ENCODE measurements at places on chromosomes 7 and 10.

- H3K4me3 ChIP-seq, result no peak overlapping the region
- no peak for DNase-seq
- no peak overlapping the region for H3K27ac ChIP-seq
- H3K27me3 ChIP-seq, result no peaks in the 10 kb centered on the region
These were observed 62.7 kb downstream of the USP6NL start for GRCh38 chr10:11548768-11549099.

- no peaks in the 10 kb centered on the region for H3K36me3 ChIP-seq
- H3K27me3 ChIP-seq, result no peaks in the 10 kb centered on the region
- no peak overlapping the region for H3K27ac ChIP-seq
- no peak overlapping the region for H3K4me3 ChIP-seq
These were observed 69.2 kb downstream of the CNTNAP2 start for GRCh38 chr7:146185844-146186243.

GRCh38 chr10:128050936-128051335 lies 75.3 kb downstream of the MKI67 start:
- H3K27me3 ChIP-seq, result no peaks in the 10 kb centered on the region
- peaks cover 27% of the 10 kb centered on the region for H3K36me3 ChIP-seq
- H3K27ac ChIP-seq, result no peak overlapping the region
- DNase-seq, result no peak
- peaks cover 28% of the 10 kb centered on the region for H3K4me1 ChIP-seq

- H3K36me3 ChIP-seq, result no peaks in the 10 kb centered on the region
- no peak overlapping the region for H3K4me3 ChIP-seq
- no peaks in the 10 kb centered on the region for H3K4me1 ChIP-seq
- H3K27me3 ChIP-seq, result no peaks in the 10 kb centered on the region
- no peak overlapping the region for H3K27ac ChIP-seq
These were observed 41.0 kb upstream of the C10orf120 start for GRCh38 chr10:122740640-122741039.

GRCh38 chr7:152601305-152601798 lies 74.6 kb downstream of the XRCC2 start:
- no peaks in the 10 kb centered on the region for H3K27me3 ChIP-seq
- H3K27ac ChIP-seq, result no peak overlapping the region
- H3K4me1 ChIP-seq, result no peaks in the 10 kb centered on the region

GRCh38 chr7:141748396-141748795 lies 10.2 kb downstream of the SSBP1 start:
- no peak for DNase-seq
- no peaks in the 10 kb centered on the region for H3K27me3 ChIP-seq
- peaks cover 83% of the 10 kb centered on the region for H3K36me3 ChIP-seq
- H3K4me1 ChIP-seq, result no peaks in the 10 kb centered on the region

Data from thymus (tissue), 14 donors.